Activated naive CD4-positive, alpha-beta T cell treated with anti-CD3 and anti-CD28 coated beads for 36 hours (primary cell): ENCODE measurements at places on chromosomes 4 and X. TPM values are rescaled to one million over a fixed set of nuclear protein-coding genes. Genes with fewer than 3 reads are reported as not detected.

GRCh38 chr4:167722487-167722808 lies 369.9 kb upstream of the ANXA10 start:
- H3K4me3 ChIP-seq = no peak overlapping the region
- no peak for DNase-seq
- no peak overlapping the region for H3K27ac ChIP-seq

The KCNIP4 gene
- total RNA-seq = not detected

The GAGE12J gene
- not detected for total RNA-seq

The ADAM29 gene
- not detected for total RNA-seq

The POLN gene
- 1.3 TPM for total RNA-seq

The FGFBP1 gene
- total RNA-seq = not detected
